ENCODE measurements at places on chromosomes 16 and 17.

DNA sequence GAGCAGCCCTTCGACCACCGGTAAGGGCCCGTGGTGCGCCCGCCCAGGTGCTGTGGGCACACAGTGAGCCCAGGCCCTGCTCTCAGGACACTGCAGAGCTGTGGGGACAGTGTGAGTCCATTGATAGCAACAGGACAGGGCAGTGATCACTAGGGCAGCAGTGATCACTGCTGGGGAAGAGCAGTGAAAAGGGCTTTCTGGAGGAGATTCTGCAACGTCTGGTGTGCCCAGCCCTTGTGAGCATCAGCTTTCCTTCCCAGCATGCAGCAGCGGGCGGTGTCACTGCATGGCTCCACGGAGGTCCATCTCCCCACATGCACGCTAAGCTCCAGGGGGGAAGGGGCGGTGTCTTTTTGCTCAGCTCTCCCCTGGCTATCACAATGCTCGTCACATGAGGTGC lies 32.1 kb downstream of the MAP1LC3B start:
- DNase-seq: no peak

- no peak for DNase-seq
Observed at GRCh38 chr16:24514096-24514495, 25.3 kb upstream of the RBBP6 start.

DNA sequence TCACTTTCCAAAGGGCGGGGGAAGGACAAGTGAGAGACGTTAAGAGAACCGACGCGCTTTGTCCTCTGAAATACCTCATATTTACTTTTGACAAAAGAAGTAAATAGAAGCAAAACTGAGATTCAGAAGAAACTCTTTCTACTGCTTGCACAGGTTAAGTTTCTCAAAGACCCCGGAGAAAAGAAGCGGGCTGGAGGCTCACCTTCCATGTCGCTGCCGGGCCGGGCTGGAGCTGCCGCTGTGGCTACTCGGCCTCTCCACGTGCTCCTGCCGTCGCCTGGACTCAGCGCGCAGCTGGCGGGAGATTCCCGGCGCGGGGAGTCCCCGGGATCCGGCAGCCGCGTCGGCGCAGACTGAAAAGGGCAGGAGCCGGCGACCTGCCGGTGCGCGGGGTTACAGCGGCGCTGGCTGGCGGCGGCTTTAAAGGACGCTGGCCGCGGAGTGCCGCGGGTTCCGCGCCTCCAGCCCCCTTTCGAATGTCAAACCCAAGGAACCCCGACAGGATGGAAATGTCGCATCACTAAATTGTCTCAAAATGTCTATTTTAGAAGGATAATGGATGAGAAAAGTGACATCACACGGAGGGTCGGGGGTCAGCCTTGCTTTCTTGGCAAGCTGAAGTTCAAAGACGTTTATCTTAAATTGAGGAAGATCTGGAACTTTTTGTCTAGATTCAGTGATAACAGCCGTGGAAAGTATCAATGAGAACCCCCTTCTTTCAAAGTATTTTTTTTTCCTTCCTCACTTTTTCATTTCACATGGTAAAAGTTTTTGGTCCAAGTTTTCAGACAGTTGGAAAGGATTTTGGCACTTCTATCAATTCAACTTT lies at the start of gene IKZF3:
Gene IKZF3 (minus strand): TSS at position 395 of the 829 bp plus-strand sequence. CDS start 186 bp downstream, at position 209.
- DNase-seq: peak; percentile 26

- no peak for DNase-seq
Observed at GRCh38 chr17:78664476-78665386, 87.5 kb upstream of the DNAH17 start.

GRCh38 chr17:77409282-77410161 lies 268.8 kb downstream of the SEC14L1 start:
- no peak for DNase-seq

DNA sequence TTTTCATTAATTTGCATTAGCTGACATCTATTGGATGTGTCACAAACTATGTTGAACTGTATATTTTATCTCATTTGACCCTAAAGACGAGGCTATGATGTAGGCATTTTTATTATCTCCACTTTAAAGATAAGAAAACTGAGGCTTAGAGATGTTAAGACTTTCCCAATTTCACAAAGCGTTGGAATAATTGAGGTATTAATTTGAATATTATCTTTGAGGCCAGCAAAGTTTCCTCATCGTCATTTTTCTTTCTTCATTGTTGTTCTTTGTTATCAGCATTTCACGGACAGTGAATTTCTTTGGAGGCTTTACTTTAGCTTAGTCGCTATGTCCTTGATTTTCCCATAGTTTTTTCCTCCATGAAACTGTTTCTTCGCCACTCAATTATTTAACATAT lies 227.5 kb upstream of the MYOCD start:
- DNase-seq: no peak

GRCh38 chr16:57235128-57236021 lies 9.7 kb upstream of the ARL2BP start:
- peak; percentile 26 for DNase-seq

DNA sequence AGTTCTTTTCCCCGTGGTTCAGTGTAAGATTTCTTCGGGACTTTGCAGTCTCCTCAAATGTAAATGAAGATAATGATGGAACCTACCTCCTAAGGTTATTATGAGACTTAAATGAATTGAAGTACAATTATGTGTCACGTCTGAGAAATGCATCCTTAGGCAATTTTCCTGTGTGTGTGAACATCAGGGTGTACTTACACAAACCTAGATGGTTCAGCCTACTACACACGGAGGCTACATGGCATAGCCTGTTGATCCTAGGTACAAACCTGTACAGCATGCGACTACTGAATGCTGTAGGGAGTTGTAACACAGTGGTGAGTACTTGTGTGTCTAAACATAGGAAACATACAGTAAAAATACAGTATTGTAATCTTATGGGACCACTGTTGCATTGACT lies 1.1 kb upstream of the FAM20A start:
- DNase-seq: no peak

DNA sequence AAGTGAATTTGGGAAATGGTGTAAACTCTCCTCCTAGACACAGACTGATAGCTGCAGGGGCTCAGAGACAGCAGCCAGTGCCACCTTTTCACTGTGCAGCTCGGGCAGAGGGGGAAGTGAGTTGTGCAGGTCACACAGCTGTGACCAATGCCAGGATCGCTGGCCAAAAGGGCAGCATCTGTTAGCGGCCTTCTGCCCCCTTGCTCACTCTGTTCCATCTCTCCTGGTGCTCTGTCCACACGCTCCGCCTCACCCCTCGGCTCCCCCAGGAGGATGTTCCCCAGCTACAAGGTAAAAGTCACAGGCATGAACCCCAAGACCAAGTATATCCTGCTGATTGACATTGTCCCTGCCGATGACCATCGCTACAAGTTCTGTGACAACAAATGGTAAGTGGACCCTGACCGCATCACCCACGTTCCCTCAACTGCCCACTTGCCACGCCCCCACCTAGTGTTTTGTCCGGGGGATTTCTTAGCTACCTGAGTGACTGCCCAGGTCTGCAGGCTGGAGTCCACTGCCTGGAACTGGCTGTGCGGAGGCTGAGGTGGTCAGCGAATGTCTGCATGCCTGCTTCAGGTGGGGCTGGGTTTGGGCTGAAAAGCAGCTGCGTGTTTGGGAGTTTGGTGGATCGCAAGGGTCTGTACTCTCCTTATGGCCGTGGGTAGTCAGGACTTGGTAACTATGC lies 13.5 kb downstream of the TBX4 start:
- DNase-seq: no peak

DNA sequence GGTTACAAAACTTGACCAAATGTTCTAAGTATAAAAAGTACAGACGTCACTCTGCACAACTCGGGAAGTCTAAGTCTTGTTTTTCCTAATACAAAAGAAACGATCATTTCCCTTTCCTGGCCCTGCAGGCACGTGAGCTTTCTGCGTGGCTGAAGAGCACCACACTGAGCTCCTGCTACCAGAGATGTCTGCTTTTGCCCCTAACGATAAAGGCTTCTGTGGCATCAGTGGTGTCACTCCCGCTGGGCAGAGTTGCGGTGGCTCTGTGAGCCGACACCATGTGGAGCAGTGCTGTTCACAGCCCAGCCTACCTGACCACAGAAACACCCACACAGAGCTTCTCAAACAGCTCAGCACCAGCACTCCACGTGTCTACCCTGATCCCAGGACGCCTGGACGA lies 20.5 kb downstream of the EMC8 start:
- DNase-seq: no peak

GRCh38 chr16:6133009-6133557 lies 1035.5 kb upstream of the EEF2KMT start:
- DNase-seq: no peak

- DNase-seq: no peak
Observed at GRCh38 chr16:67801883-67802282, 4.5 kb downstream of the RANBP10 start.

- DNase-seq: no peak
Observed at GRCh38 chr17:81870131-81870980, 781 bp downstream of the ARHGDIA start.

- no peak for DNase-seq
Observed at GRCh38 chr16:58859958-58860669, 126.0 kb upstream of the GOT2 start.

DNA sequence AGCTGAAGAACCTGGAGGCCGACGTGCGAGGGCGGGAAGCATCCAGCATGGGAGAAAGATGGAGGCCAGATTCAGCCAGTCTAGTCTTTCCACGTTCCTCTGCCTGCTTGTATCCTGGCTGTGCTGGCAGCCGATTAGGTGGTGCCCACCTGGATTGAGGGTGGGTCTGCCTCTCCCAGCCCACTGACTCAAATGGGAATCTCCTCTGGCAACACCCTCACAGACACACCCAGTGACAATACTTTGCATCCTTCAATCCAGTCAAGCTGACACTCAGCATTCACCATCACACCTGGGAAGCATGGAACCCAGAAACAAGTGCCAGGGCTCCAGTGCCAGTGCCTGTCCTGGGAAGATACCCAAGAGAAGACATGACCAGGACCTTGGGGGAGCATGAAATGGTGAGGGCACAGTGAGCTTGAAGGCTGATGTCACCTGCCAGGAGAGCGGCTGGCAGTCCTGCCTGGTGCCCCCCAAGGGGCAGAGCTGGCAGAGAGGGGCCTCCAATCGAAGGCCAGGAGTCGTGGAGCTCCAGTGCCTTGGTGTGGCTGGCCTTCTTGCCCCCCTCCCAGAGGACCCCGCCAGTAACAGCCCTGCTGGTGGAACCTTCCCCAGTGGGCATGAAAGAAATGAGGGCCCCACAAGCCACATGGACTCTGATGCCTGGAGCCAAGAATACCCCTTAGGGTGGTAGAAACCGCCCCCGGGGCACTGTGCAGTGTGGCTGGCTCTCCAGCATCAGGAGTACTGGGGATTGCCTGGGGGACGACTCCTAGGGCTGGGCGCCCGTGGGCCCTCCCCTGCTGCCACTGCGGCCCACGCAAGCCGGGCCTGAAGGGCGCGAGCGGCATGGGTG lies 643 bp upstream of the NPB start:
- no peak for DNase-seq

DNA sequence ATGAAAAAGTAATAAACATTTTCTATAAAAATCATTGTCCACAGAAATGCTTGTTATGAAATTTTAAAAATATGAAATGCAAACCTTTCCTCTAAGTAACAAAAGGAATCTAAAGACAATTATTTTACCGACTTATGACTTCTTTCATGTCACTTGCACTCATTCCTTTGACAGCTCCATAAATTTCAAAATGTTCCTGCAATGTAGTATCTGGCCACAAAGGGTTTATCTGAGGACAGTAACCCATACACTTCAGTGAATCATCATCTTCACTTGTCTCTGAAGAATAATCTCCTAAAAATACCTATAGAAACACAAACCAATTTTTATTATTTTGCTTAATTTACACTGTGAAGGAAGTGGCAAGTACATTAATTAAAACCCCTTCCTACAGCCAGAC lies 25.6 kb upstream of the ABCA10 start:
- no peak for DNase-seq

- DNase-seq: peak; percentile 35
Observed at GRCh38 chr17:74807925-74808324, 31.8 kb upstream of the NAT9 start.

GRCh38 chr16:88686062-88686438 lies 257 bp downstream of the SNAI3 start:
- DNase-seq: no peak

GRCh38 chr16:22784690-22785214 lies 29.2 kb upstream of the HS3ST2 start:
- DNase-seq: no peak

DNA sequence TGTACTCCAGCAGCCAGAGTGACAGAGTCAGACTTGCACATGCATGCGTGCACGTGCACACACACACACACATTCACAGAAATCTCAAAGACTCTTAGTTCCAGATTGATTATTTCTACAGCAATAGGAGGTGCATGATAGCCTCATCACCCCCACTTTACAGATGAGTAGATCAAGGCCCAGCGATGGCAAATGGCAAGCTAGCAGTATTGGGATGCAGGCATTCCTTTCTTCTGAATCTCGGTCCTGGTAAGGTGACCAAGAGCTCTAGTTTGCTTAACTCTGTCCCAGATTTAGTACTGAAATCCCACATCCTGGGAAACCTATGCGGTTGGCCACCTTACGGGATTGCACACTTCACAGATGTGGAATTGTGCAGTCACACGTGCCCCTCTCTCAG lies 38.6 kb downstream of the ITGAM start:
- DNase-seq: no peak

DNA sequence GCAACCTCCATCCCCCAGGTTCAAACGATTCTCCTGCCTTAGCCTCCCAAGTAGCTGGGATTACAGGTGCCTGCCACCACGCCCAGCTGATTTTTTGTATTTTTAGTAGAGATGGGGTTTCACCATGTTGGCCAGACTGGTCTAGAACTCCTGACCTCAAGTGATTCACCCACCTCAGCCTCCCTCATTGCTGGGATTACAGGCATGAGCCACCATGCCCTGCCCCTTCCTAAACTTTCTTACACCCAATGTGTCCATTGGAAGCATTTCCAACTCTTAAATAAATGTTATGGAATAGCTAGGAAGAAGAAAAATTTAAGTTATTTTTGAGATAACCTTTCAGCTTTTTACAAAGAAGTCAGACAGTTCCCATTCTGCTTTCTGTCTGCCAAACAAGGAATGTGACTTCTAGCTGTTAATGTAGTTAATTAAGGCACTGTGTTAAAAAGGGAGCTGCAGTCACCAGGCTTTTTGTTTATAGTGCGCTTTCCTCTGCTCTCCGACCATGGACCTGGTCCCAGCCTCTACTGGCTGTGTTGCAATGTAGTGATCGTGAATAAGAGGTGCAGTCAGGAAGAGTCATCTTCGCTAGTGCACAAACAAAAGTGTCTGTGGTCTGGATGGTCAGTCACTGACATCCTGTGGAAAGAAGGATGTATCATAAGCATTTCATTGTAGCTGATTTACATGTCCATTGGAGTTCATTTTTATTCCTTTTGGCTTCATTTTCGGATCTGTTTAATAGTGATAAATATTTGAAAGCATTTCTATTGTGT lies 39.7 kb downstream of the USP10 start:
- no peak for DNase-seq

DNA sequence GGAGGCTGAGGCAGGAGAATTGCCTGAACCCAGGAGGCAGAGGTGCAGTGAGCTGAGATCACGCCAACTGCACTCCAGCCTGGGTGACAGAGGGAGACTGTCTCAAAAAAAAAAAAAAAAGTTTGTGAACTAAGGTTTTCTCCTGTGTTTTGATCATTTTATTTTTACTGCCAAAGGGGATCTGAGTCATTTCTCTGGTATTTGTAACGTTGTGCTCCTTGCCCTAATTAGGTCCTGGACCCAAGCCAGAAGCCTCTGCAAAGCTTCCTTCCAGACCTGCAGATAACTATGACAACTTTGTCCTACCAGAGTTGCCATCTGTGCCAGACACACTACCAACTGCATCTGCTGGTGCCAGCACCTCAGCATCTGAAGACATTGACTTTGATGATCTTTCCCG lies 32.1 kb downstream of the IST1 start:
- DNase-seq: no peak

GRCh38 chr17:40916366-40916765 lies 21.1 kb downstream of the KRT23 start:
- DNase-seq: no peak

GRCh38 chr17:73841431-73842060 lies 197.3 kb upstream of the SDK2 start:
- DNase-seq: no peak
